ENCODE measurements at places on chromosomes 1 and 21. TPM values are rescaled to one million over a fixed set of nuclear protein-coding genes. Genes with fewer than 3 reads are reported as not detected.

Gene GCSAML
- total RNA-seq = not detected

Gene CSMD2
- 10.4 TPM for total RNA-seq

Gene SIPA1L2
- total RNA-seq = 4.4 TPM

Gene EFNA3
- total RNA-seq = 1.4 TPM

Gene BNIPL
- not detected for total RNA-seq

Gene LDLRAD1
- not detected for total RNA-seq

Gene EPHB2
- total RNA-seq = 9.0 TPM

Gene TRIM45
- 0.76 TPM for total RNA-seq

Gene SPRR2F
- not detected for total RNA-seq

Gene TTC34
- total RNA-seq = 0.22 TPM

Gene RGS18
- total RNA-seq = not detected

Gene RHD
- total RNA-seq = not detected

GRCh38 chr1:233197940-233198339 lies 97.6 kb downstream of the PCNX2 start:
- no peak for DNase-seq

DNA sequence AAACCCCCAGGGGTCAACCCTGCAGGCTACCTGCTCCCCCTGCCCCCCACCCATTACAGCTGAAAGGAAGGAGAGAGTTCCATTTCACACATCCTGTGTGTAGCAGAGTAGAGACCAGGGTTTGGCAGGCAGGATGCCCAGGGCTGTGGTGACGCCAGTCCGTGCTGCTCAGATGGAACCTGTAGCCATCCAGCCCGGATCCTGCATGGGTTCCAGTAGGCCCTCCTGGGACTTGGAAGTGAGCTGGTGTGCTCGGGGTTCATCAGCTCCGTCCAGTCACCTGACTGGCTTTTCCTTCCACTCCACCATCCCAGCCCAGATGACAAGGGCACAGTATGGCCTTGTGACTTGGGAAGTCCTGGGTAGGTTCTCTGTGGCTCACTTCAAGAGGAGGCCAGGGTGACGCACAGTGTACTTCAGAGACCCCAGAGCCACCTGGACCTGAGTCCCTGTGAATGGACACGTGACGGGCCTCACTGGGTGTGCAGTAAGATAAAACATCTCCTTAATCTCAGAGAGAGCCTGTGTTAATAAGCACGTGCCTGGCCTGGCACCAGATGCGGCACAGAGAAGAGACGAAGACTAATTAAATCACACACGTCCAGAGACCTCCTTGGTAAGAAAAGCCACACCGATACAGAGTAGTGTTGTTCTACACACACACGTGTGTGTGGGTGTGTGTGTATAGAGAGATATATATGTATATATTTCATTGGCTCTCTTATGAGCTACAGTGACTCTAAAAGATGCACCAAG lies 16.0 kb downstream of the ITPKB start:
- DNase-seq = no peak

GRCh38 chr21:34878940-34879339 lies 170.2 kb downstream of the RUNX1 start:
- DNase-seq = peak; percentile 63

- no peak for DNase-seq
Measured at GRCh38 chr1:184352776-184353175, 34.1 kb upstream of the C1orf21 start.

- DNase-seq = no peak
Measured at GRCh38 chr1:91850708-91851107, 35.2 kb downstream of the TGFBR3 start.

- DNase-seq = peak; percentile 60
Measured at GRCh38 chr1:203464226-203464625, 11.4 kb upstream of the PRELP start.

DNA sequence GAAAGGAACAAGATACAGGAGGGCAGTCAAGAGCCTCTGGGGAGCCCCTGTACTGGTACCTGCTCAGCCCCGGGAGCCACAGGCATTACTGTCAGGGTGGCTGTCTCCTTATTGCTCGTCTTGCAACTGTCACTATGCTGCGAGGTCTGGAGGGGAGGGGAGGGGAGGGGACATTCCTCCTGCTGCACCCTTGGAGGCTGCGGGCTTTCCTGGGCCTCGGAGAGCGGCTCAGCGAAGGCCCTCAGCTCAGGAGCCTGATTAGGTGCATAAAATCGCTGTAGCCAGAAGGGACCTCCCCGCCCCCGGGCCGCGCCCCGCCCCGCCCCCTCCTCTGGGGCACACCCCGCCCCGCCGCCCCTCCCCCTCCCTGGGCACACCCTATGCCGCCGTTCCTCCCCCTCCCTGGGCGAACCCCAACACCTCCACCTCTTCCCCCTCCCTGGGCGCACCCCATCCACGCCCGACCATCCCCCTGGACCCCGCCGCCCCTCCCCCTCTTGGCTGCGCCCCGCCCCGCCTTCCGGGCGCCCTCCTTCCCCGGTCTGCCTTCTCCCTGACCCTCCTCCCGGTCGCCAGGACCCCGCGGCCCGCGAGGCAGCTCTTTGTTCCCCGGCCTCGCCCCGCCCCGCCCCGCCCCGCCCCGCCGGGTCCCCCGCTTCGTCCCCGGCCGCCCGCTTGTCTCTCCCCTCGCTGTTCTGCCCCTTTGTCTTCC lies 35.5 kb downstream of the CACHD1 start:
- no peak for DNase-seq

DNA sequence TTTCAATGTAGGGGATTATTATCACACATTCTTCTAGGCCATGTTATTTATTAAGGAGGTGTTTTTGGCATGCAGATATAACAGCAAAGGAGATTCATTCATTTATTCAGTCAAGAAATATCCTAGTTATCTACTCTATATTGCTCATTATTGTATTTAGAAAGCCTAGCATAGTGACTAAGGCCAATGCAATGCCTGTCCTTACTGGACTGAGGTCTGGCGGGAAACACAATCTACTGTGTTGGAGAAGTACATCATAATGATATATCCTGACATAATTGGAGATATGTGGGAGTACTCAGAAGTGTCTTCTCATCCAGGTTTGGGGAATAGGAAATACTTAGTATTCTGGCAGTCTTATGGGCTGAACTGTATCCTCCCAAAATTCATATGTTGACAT lies 421.5 kb upstream of the USP24 start:
- peak; percentile 68 for DNase-seq

GRCh38 chr1:55172272-55172671 lies 42.9 kb downstream of the USP24 start:
- no peak for DNase-seq

DNA sequence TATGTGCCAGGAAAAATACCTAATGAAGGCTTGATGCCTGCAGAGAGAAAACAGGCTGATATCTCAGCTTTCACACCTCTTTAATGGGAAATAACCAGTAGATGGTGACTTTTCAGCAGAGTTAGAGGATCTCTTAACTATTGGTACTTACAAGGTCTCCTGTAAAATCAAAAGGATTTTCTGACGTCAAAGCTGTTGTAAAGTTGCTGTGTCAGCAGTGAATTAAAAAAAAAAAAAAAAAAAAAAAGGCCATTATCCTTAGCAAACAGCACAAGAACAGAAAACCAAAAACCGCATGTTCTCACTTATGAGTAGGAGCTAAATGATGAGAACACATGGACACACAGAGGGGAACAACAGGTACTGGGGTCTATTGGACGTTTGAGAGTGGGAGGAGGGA lies 349.1 kb downstream of the AMY1C start:
- DNase-seq = no peak

GRCh38 chr1:201072149-201072548 lies 40.1 kb downstream of the CACNA1S start:
- DNase-seq = peak; percentile 48

- peak; percentile 95 for DNase-seq
Measured at GRCh38 chr21:15015622-15016471, 49.0 kb downstream of the NRIP1 start.

- DNase-seq = peak; percentile 50
Measured at GRCh38 chr1:41963636-41964035, 44.9 kb upstream of the HIVEP3 start.

DNA sequence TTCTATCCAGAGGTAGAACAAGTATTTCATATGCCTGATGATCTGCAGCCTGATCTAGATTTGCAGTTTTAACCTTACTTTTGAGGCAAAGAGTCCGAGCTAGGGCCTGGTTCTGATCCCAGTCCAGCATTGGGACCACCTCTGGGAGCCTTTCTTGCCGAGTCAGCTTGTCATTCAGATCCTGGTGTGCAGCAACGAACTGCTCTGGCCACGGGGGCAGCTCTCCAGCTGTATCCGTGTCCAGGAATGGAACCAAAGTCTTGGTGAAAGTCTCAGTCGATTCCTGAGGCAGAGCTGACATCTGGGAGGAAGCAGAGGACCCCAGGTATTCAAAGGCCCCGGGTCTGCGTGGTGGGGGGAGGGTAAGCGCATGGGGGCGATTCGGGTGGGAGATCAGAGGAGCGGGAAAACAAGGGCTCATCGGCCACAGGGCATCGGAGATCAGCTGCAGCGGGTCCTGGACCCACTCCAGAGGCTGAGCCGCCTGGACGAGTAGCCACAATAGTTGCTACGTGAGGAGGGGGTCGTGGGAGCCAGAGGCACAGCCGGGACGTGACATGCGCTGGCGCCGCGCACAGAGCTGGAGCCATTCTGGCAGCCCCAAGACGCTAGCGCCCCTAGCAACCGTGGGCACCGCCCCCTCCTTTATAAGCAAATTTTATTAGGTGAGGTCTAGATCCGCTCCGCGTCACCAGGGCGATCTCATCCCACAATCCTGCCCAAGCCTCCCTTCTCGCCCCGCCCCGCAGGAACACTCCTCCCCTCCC lies 32.4 kb upstream of the BSDC1 start:
- peak; percentile 44 for DNase-seq

DNA sequence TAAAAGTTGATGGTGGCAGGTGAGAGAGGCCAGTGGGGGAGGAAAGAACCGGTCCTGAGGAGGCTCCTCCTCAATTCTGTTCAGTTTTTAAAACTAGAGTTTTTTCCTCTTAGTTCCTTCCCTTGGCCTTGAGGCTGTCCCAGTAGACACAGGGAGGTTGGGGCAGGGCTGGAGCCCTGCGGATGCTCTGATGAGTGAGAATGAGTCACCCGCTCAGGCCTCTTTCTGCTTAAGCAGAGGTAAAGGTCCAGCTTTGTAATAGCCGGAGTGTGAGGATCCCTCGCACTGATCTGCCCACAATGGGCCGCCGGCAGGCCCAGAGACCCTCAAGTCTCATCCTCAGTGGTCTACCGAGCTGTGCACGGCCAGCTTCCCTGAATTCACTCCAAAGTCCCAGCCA lies 49.6 kb upstream of the IRF2BP2 start:
- peak; percentile 94 for DNase-seq

GRCh38 chr1:4397196-4397595 lies 257.2 kb upstream of the AJAP1 start:
- DNase-seq = no peak

GRCh38 chr1:220157738-220158137 lies 63.8 kb downstream of the IARS2 start:
- no peak for DNase-seq

- DNase-seq = no peak
Measured at GRCh38 chr21:46418265-46418946, 40.3 kb upstream of the DIP2A start.

DNA sequence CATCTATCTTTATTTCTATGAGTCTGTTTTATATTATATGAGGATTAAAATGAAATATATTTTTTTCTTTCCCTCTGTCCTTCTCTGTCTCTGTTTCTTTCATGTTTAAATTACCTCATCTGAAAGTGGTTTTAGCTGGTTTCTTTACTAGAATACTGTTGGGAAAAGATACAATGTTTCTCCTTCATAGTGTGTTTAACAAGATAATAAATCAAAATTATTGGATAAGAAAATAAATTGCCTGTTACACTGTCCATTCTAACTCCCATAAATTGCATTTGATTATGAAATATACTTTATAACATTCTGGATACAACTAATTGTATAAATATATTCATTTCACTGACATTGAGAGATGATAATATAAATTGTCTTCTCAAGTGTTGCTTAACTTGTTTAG lies 1168.0 kb downstream of the PLA2G4A start:
- no peak for DNase-seq

GRCh38 chr1:18944810-18945209 lies 11.7 kb downstream of the IFFO2 start:
- no peak for DNase-seq

GRCh38 chr1:178682886-178683285 lies 42.2 kb upstream of the RALGPS2 start:
- peak; percentile 5 for DNase-seq

- DNase-seq = no peak
Measured at GRCh38 chr1:112841825-112842224, 114.2 kb downstream of the SLC16A1 start.

- DNase-seq = no peak
Measured at GRCh38 chr21:14630556-14631069, 84.5 kb upstream of the SAMSN1 start.

- DNase-seq = no peak
Measured at GRCh38 chr21:31213787-31214186, 130.3 kb downstream of the TIAM1 start.

- DNase-seq = no peak
Measured at GRCh38 chr1:25948641-25949040, 42.4 kb upstream of the STMN1 start.

GRCh38 chr1:110033421-110033820 lies 1.0 kb upstream of the STRIP1 start:
- DNase-seq = no peak
